GM12865 (cell line): ENCODE measurements at places on chromosomes 16 and 17.

DNA sequence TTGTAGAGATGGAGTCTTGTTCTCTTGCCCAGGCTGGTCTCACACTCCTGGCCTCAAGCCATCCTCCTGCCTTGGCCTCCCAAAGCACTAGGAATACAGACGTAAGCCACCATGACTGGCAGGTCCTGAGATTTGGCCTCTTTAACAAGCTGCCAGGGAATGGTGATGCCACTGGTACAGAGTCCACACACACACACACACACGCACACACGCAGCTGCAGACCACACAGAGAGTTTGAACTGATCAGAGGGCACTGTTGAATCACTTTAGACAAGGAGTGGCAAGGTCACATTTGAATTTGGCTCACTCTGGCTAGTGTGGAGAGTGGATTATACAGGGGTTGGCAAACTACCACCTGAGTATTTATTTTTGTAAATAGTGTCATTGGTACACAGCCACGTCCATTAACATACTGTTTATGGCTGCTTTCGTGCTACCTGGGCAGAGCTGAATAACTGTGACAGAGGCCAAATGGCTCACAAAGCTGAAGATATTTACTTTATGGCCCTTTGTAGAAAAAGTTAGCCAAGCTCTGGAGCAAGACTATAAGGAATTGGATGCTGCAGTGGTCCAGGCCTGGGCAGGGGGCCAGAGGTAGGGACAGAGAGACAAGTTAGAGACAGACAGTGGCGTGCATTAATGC lies 9.9 kb downstream of the ITPRIPL2 start:
- no peak for DNase-seq

- DNase-seq, result no peak
Measured at GRCh38 chr17:57458718-57459285, 202.5 kb downstream of the MSI2 start.

GRCh38 chr17:36514856-36515255 lies 19.8 kb downstream of the MYO19 start:
- no peak for DNase-seq

GRCh38 chr17:57138030-57138911 lies 53.2 kb downstream of the AKAP1 start:
- DNase-seq, result no peak

- DNase-seq, result peak; percentile 36
Measured at GRCh38 chr17:68239632-68240366, 8.0 kb upstream of the AMZ2 start.

DNA sequence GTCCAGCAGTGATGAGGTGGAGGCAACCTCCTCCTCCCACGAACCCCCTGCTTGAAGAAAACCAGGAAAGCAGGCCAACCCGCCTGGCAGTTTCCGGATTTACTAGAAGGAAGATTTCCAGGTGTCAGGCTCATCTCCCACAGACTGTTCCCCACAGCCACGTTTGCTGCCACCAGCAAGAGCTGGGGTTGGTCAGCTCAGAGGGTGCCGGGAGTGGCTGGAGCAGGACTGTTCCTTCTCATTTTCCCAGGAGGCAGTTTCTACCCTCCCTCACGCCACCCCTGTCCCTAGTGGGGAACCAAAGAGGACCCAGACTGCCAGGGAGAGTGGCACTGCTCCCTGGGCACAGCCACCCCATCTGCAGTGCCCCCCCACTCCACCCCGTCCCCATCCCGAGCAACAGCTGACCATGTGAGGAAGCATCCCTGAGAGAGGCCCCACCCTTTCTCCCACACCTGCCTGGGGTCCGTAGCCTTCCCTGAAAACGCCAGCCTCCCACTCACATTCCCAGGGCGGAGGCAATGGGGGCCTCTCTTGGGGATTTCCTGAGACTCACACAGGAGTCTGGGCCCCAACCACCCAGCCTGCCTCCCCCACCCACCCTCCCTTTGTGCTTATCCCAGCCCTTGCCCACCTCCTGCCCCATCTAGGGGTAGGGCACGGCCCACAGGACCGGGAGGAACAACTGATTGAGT lies 5.9 kb downstream of the KRT17 start:
- no peak for DNase-seq

- DNase-seq, result no peak
Measured at GRCh38 chr16:24776501-24777220, 47.2 kb downstream of the TNRC6A start.

DNA sequence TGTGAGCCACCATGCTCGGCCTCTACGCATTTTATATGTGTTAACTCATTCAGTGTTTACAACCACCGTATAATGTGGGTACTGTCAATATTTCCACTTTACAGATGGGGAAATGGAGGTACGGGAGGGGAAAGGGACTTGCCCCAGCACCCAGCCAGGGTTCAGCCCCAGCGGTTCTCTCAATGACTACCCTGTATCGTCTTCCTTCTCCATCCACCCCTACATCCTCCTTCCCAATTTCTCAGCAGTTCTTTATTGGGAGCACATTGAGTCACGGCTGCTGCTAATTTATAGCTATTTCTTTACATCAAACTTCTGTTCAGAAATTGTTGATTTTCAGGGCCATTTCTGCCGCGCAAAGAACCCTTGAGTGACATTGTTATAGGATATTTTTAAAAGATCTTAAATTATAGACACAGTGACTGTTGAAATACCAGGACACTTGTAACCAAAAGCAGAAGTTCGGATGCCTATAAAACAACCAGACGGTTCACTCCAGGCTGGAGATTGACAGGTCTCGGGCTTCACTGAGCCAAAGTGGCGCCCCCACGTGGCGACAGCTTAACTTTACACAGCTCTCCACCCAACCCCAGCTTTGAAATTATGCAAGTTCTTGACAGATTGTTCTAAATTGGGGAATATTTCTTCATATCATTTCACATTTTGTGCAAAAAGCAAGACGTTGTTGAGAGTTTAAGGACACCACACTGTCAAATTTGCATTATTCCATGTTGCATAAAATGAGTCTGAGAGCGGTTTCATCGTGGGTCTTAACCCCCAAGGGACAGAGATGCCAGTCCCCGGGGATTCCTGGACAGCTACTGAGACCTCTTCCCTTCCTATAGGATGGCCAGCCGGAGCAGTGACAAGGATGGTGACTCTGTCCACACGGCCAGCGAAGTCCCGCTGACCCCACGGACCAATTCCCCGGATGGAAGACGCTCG lies 11.8 kb downstream of the SYT17 start:
- peak; percentile 78 for DNase-seq

DNA sequence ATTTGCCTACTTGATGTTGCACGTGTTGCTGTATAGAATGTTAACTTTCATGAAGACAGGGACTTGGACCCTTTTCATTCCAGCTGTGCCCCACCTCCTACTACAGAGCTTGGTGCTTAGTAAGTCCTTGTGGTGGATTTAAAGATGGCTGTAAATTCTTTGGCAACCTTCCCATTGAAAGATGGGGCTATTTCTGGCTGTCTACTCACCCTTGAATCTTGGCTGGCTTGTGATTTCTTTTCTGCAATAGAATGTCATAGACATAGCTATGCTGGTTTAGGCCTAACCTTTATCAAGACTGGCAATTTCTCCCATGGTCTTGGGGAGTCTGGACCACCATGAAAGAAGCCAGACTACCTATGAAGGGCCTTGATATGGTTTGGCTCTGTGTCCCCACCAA lies 59.0 kb downstream of the ACSM2A start:
- DNase-seq, result no peak

- no peak for DNase-seq
Measured at GRCh38 chr17:71760062-71760720, 360.6 kb upstream of the SOX9 start.

- no peak for DNase-seq
Measured at GRCh38 chr16:69365901-69366300, 14.3 kb upstream of the TMED6 start.

DNA sequence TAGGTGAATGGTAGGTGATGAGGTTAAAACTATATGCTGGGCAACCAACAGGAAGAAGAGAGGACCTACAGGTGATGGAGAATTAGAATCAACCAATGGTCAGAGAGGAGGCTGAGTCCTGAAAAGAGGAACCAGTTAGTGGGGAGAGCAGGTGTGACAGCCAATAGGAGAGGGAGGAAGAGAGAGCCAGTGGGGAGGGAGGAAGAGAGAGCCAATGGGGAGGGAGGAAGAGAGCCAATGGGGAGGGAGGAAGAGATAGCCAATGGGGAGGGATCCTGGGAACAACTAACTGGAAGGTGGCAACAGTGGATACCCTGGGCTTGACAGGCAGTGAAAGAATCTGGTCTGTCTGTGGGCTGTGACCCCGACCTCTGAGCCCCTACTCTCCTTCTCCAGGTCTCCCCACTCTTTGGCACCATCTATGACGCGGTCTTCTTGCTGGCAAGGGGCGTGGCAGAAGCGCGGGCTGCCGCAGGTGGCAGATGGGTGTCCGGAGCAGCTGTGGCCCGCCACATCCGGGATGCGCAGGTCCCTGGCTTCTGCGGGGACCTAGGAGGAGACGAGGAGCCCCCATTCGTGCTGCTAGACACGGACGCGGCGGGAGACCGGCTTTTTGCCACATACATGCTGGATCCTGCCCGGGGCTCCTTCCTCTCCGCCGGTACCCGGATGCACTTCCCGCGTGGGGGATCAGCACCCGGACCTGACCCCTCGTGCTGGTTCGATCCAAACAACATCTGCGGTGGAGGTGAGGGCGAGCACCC lies 3.7 kb downstream of the GUCY2D start:
- peak; percentile 32 for DNase-seq

GRCh38 chr17:63329876-63330275 lies 116.2 kb downstream of the CYB561 start:
- DNase-seq, result no peak

GRCh38 chr16:5025171-5025632 lies 8.5 kb downstream of the NAGPA start:
- peak; percentile 41 for DNase-seq

- DNase-seq, result no peak
Measured at GRCh38 chr16:23858542-23858941, 22.8 kb downstream of the PRKCB start.

- DNase-seq, result no peak
Measured at GRCh38 chr17:80644536-80644935, 99.9 kb downstream of the RPTOR start.

- no peak for DNase-seq
Measured at GRCh38 chr17:18954321-18954720, 2.4 kb downstream of the SLC5A10 start.

DNA sequence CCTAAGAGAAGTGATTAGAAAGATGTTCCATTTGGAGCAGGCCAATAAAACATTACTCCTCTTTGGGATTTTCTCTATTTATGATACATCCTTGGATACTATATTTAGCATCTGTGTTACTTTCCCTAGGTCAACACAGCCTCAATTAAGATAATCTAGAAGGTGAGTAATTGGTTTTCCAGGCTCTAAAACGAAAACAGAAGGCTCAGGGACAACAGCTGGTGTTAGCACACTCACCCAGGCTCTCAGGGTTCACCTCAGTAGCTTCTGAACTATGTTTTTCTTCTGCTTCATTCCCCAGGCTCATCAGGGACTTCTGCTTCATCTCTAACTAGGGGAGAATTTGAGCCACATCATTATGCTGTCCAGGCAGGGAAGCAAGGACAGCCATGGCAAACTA lies 76.6 kb downstream of the ZZEF1 start:
- no peak for DNase-seq

- DNase-seq, result no peak
Measured at GRCh38 chr16:47938272-47938671, 217.5 kb downstream of the ABCC12 start.

- DNase-seq, result no peak
Measured at GRCh38 chr17:3851461-3852100, 5.5 kb upstream of the NCBP3 start.

- DNase-seq, result no peak
Measured at GRCh38 chr16:3086596-3087242, 12.4 kb downstream of the ZSCAN10 start.

GRCh38 chr16:53090286-53090590 lies 35.4 kb downstream of the CHD9 start:
- DNase-seq, result no peak

DNA sequence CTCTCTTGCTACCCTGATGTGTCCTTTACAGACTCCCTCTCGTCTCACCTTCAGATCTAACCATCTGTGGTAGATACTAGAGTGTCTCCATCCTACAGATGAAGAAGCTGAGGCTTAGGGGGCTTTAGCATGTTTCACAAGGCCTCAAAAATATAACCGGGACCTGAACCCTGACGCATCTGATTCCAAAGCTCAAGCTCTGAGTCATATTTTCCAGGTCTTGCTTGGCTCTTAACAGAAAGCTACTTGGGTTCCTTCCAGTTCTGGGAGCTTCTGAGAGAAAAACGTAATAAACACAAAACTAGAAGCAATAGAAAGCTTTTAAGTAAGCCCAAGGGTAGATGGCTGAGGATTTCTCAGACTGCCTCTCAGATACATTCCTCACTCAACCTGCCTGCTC lies 224.3 kb upstream of the EEF2KMT start:
- DNase-seq, result peak; percentile 2

GRCh38 chr17:32483451-32484019 lies 3.3 kb upstream of the CDK5R1 start:
- DNase-seq, result peak; percentile 76

- no peak for DNase-seq
Measured at GRCh38 chr16:72913551-72913950, 134.4 kb downstream of the ZFHX3 start.

DNA sequence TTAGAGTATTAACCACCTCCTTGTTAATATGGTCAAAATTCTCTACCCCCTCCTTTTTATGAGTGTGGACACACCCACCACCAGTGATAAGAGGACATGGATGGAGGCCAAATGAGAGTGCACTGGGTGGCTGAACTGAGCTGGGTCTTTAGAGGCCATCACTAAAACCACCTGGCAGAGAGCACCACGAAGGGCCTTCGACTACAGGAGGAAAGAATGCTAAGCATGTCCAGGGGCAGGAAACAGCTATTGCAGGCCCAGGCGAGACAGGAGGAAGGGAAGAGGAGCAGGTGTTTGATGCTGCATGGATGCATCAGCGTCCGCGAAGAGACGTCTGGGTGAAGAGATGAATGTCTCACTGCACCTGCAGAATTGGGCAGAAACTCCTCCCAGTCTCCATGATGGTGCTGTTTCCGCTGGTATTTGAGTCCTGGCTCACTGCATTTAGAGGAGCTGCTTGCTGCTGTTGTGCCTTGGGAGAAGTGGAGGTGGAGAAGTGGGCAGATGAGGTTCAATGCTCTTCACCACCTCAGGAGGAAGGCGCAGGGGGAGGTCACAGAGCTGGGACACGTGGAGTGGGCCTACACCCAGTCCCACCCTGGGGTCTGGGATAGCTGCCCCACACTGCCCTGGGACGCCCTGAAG lies 33.2 kb downstream of the SPHK1 start:
- DNase-seq, result no peak

GRCh38 chr16:23408823-23409298 lies 44.1 kb downstream of the COG7 start:
- DNase-seq, result no peak

GRCh38 chr16:79169239-79169638 lies 431.3 kb downstream of the MAF start:
- DNase-seq, result no peak

- DNase-seq, result peak; percentile 61
Measured at GRCh38 chr16:89841275-89841674, 13.0 kb downstream of the SPIRE2 start.
